ENCODE measurements at places on chromosomes 4 and X.
A peak's percentile ranks its signal among the peaks of the same experiment; 100 is the strongest.

DNA sequence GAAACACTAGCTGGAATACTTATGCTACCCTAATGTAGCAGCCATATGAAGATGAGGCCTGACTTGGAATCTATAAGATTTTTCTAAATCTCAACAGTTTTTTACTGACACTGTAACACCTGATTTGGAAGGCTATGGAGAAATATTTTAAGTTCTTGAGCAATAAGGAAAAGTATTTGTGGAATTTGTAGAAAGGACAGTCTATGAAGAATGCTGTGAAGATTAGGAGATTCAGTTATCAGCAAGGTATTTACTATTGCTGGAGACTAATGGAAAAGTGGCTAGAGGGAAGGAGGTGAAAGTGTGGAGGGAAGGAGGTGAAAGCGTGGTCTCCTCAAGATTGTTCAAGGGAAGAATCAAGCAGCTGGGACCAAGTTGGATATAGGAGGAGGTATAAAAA lies 190.0 kb upstream of the EMCN start:
- no peak for DNase-seq

DNA sequence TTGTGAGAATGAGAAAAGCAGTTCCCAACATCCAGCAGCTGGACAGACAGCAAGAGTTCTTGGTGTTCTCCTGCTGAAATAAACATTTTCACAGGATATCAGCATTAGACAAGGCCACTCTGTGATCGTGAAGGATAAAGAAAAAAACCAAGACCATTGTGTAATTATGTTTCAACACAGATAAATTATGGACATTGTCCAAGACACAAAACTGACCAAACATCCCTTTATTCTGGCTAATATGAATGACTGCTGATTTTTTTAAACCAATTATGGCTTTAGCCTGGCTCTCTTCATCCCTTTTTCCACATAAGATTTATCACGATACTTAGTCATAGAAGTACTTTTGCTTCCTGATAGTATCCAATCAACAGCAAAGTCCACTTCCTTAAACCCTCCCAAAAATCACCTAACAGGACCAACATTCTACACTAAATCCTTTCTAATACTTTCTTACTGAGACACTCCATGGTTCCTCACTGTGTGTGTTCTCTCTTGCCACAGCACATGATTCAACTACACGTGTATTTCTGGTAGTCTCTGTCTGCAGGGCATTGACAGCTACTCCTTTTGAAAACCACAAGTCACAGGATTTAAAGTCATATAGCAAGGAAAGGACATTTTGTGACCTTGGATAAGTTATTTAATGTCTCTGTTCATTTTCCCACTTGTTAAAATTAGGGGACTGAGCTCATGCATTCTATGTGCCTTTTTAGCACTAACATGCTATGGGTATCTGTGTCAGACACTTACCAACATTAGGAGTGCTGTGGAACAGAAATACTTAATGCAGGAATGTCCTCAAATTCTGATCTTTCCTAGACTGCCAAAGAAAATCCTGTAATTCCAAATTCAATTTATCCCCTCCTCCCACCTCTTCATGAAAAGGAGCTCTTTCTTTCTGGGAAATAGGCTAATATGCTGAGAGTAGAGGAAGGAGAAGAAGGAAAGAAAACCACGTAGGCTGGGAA lies 137.2 kb upstream of the PGRMC2 start:
- no peak for DNase-seq

GRCh38 chr4:181685461-181685860 lies 557.7 kb upstream of the TENM3 start:
- DNase-seq: no peak

GRCh38 chrX:23578079-23578478 lies 89.2 kb upstream of the PRDX4 start:
- no peak for DNase-seq

GRCh38 chrX:26788402-26788998 lies 572.5 kb downstream of the MAGEB5 start:
- no peak for DNase-seq

- DNase-seq: no peak
Measured at GRCh38 chrX:3134316-3134945, 93.2 kb downstream of the ARSF start.

GRCh38 chr4:80156410-80156809 lies 40.9 kb upstream of the PRDM8 start:
- DNase-seq: no peak

DNA sequence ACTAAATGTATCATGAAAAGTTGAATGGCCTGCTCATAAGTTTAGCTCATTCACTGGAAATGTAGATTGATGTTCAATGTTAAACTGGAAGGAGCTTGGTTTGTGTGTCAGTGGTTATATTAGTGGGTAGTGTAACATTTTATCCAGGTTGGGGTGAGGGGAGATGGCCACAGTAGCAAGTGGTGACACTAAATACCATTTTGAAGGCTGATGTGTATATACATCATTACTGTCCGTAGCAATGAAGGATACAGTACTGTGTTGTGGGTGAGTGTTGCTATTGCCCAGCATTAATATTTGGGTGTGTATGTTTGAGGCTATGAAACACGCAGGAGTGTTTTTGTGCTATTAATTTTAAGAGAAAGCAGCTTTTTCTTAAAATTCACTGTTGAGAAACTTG lies 6.3 kb downstream of the HMGB3 start:
- DNase-seq: no peak

- no peak for DNase-seq
Measured at GRCh38 chr4:88672987-88673386, 24.6 kb downstream of the NAP1L5 start.

DNA sequence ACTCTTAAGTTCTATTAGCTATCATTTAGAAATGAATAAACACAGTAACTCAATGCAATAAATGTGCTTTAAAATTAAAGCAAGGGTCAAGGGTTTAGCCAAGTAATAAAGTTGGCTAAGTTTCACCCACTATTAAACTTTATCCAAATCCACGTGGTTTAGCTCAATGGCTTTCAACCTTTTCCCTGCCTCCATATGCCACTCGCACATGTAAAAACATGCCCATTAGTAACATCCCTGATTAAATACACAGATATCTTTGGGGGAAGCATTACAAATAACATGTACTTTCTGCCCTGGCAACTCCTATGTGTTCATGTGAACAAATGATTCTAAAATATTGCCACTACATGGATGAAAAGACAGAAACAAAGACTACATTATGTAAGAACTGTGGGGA lies 130.8 kb downstream of the ZAR1 start:
- DNase-seq: no peak

DNA sequence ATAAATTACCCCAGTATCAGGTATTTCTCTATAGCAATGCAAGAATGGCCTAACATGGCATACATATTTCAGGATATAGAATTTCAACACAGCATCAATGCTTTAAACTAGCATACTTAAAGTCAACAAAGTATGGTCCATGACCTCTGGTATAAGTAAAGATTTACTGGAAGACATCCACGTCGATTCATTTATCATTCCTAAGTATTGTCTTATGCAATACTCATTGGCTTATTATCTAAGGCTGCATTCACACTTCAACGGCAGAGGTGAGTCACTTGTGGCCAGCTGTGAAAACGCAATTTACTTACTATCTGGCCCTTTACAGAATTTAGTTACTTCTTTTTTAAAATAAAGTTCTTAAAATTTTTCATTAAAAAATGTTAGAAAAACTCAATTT lies 42.6 kb downstream of the ADGRA3 start:
- DNase-seq: no peak

GRCh38 chrX:154051201-154051810 lies 31.6 kb upstream of the IRAK1 start:
- DNase-seq: no peak

GRCh38 chr4:8891255-8891645 lies 19.6 kb upstream of the HMX1 start:
- no peak for DNase-seq

DNA sequence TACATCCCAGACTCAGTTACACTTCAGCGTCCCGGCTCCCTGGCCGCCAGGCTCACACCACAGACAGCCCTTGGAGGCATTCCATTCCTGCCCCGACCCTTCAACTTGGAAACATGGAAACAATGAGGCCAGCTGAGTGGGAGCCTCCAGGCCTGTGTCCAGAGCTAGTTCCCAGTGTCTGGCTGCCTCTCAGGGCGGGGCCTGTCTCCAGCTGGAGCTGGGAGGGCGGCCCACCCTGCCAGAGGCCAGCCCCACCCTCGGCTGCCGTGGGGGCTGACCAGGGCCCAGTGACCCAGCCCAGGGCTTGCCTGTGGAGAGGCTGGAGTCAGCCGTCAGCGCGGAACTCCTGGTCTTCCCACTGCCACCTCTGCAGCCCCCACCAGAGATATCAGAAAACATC lies 37.4 kb upstream of the SPON2 start:
- DNase-seq: no peak

DNA sequence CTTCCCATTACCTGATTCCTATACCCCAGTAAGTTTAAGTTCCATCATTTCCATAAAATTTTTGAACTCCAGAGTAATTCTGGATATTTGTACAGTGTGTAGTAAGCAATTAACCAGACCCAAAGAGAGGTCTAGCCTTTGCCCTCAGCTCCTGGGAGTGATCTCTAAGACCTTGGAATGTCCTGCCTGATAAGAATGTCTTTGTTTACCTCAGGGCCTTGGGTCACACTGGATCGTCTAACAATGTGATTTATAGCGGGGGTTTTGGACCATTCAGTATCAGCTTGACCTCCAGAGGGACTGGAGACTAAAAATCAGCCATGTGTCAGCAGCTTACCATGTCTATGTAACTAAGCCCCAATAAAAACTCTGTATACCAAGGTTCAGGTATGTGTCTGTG lies 330.9 kb upstream of the PPP1R2C start:
- DNase-seq: no peak

DNA sequence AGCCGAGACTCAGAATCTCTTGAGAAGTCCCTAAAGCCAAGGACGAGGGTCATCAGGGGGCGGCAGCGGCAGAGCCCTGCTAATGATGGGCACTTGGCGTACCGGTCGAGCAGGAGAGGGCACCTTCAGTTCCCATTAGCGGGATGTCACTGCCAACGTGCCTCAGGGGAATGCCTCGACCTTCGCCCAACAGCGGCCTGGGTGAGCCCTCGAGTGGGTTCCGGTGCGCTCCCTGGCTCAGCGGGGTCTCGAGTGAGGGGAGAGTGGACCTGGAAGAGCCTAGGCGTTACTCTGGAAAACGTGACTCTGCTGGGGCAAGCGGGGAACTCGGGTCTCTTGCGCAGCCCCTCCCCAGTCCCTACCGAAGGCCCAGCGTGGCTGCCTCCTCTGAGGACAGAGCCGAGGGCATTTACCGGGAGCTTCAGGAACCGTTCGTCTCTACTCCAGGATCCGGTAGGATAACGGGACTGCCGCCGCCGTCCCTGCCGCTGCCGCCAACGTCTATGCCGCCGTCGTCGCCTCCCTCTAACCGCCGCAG lies 36.9 kb downstream of the PGRMC1 start:
- no peak for DNase-seq

GRCh38 chrX:148259990-148260389 lies 240.4 kb upstream of the AFF2 start:
- DNase-seq: no peak

DNA sequence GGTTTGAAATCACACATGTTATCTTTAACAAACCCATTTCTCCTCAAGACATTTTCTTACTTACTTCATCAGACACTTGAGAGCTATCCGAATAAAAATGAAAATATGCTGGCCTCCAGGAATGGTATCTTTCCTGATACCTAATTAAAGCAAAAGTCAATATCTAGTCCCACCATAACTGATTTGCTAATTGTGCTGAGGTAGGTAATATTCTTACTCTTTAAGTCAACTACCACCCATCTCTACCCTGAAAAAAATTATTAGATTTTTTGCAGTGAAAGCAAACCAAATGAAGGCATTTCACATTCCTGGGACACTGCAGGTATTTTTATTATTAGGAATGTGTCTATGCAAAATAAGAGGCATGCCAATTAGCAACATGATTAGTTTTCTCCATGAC lies 175.8 kb downstream of the QDPR start:
- DNase-seq: no peak

DNA sequence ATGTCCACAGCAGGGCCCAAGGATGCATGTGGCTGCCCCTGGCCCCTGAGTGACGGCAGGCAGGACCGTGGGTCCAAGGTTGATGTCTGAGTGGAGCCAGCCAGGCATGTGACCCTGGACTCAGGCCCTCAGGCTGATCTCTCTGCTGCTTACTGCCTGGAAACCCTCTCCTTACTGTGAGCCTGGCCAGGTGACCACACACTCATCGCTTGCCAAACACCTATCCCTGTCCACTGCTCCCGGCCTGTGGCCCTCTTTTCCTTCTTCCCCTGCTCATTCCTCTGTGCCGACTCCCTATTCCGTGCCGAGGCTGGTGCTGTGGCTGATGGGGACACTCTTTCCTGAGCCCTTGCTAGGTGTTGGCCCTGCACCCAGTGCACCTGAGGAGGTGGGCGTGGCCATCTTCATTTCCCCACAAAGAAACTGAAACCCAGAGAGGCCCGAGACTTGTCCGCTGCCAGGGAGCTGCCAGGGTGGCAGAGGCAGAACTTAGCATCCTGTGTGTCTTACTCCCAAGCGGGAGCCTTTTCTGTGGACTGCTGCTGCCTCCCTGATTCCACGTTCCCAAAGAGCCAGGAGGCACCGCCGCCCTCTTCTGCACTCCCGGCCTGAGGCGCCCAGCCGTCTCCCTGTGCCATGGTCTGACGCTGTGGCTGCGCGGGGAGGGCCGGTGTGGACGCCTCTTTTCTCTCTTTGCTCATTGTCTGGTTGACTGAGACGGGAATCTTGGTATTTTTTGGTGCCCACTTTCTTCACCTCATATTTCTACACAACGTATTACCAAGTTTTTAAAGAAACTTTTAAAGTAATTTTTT lies 11.2 kb upstream of the RNF4 start:
- no peak for DNase-seq

GRCh38 chrX:47687263-47687662 lies 28.3 kb upstream of the UXT start:
- no peak for DNase-seq

GRCh38 chr4:8314691-8315255 lies 45.2 kb downstream of the HTRA3 start:
- no peak for DNase-seq

DNA sequence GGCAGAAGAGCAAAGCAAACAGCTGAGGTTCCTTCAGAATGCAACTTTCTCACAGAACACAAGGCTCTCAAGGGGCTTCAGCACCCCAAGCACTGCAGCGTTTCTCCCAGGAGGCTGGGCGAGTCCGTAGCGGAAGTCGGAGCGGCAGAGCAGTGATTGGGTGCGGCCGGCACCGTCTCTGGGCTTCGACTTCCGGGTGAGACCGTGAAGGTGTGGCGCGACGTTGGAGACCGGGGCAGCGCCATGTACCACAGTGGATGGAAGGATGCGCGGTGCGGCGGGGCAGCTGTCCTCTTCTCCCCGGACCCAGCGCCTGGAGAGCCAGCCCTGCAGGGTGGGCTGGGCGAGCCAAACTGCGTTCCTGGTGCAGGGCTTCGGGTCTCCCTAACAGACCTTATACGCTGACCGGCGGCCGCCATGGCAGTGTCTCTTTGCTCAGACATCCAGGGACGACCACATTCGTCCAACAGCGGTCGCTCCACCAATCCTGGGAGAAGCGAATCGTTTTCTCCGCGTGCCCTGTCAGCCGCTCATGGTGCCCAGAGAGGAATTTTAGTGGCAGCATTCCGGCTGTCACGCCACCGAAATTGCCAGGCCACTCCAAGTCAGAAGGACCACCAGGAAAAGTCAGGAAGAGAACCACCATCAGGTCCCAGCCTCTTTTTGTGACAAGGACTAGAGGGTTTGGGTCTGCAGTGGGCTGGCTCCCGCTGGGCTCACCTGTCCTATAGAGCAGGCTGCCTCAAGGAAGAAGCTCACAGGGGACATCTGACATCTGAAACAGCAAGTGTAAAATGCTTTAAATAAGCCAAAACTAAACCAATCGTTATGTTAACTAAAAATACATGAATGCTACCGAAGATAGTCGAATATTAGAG lies 20.5 kb downstream of the TRIM61 start:
- peak; percentile 48 for DNase-seq

- no peak for DNase-seq
Measured at GRCh38 chrX:9467146-9467545, 2.3 kb downstream of the TBL1X start.

GRCh38 chr4:109156356-109156755 lies 146.1 kb downstream of the COL25A1 start:
- no peak for DNase-seq

Data from NCI-H510A (cell line).